M059J (cell line): ENCODE measurements at places on chromosomes 3 and 15.
A peak's percentile ranks its signal among the peaks of the same experiment; 100 is the strongest.

DNA sequence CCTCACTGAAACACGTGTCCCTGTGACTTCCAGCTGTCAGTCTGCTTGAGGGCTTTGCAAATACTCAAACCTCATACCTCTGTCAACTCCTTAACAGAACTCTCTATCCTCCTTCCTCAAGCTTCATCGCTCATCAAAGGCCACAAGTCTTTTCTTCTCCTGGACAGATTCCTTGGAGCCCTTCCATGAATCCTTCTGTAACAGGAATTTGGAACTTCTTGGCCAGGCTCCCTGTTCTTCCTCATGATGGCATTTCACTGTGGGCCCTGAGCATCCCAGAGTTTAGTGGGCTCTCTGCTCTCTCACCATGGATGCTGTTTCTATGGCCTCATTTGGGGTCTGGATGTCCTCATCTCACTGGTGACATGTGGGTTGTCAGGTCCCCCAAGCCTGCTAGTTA is 105.0 kb upstream of the TLE3 start:
- no peak for DNase-seq

DNA sequence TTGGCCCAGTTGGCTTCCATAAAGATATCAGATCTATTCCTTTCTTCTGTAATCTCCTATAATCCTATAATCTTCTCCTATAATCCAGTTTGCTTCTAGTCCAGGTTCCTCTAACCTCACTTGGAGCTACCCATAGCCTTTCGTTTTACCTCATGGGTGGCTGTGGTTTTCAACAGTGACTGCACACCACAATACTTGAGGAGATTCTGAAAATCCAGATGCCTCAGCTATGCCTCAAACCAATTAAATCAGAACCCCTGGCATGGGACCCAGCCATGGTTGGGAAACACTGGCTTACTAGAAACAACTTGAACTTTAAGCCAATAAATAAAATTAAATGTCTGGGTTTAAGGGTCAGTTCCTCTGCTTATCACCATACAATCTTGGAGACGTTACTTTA is 86.1 kb upstream of the NTRK3 start:
- DNase-seq: peak; percentile 36

- DNase-seq: no peak
These were observed 20.1 kb downstream of the RFT1 start for GRCh38 chr3:53109891-53110771.

- no peak for DNase-seq
These were observed 1.4 kb downstream of the GATA2 start for GRCh38 chr3:128491691-128491940.

DNA sequence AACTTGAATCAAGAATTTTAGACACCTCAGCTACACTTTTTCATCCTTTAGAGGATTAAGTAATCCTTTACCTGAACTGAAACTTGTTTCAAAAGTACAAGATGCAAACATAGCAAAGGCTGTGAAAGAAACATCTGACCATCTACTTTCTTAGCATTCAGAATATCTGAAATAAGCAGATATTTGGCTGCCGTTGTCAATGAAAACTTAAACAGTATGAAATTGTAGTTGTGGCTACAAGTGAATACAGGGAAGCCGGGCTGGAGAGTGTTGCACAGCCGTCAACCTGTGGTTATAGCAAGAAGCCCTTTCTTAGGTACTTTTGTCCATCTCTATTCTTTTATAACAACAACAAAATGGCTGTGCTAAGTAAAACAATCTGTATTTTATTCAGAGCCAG is 6.9 kb upstream of the CX3CR1 start:
- no peak for DNase-seq

- no peak for DNase-seq
These were observed 394.6 kb upstream of the RORA start for GRCh38 chr15:61623746-61624145.

DNA sequence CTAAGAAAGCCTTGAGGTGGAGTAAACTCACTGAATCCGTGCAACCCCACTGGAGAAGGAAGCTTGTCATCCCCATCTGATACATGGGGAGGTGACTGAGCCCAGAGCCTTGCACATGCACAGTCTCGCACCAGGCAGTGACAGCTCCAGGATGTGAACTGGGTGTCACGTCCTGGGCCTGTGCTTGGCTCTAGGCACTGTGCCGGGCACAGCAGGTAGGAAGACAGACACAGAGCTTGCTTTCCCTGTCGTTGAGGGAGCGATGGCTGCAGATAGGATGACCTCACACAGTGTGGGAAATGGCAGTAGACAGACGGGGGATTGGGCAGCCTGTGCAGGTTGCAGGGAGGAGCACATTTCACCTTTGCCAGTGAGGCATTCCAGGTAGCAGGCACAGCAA is 12.2 kb upstream of the ATP2B2 start:
- no peak for DNase-seq

- DNase-seq: no peak
These were observed 262.1 kb downstream of the XXYLT1 start for GRCh38 chr3:195008816-195009215.

- DNase-seq: no peak
These were observed 77.9 kb downstream of the PCSK6 start for GRCh38 chr15:101411581-101411980.

DNA sequence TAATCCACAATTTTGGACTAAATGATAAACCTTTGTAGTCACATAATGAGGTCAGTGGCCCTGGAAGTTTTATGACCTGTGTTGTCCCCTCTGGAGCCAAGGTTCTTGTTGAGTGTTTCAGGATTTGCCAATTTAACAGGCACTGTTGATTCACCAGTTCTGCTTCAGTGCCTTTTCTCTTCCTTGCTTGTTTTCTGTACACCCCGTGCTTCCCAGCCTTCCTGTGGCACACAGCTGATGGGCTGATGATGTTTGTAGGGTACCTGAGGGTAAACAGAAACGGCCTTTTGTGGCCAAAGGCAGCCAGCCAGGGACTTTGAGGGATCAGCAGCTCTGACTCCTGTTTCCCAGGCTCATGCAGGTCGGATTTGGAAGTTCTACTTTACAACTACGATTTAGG is 13.3 kb downstream of the GYG1 start:
- peak; percentile 79 for DNase-seq

DNA sequence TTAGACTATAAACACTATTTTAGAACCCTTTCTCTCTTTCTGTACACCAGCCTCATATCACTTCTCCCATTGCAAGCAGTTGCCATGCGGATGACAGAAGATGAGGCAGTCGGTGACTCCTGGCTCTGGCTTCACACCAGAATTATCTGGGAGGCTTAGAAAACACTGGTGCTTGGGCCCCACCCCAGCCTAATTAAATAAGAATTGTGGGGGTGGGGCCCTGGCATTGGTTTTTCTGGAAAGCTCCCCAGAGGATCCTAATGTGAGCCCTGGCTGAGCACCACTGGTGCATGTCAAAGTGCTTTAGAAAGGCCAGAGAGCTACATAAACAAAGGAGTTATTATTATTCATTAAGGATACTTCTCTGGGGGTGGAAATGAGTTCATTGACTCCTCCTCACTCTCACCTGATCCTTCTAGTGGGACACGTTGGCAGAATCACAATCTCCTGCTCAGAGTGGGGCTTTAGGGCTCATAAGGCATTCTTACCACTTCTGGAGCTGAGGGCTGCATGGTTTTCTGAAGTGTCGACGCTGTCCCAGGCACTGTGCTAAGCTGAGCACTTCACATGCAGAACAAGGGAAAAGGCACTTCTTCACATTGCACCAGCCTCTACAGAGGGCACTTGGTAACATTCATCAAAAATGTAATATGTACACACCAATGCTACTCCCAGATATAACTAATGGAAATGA is 188.5 kb upstream of the TLE3 start:
- no peak for DNase-seq

GRCh38 chr3:56833536-56833935 is 31.8 kb upstream of the ARHGEF3 start:
- no peak for DNase-seq

DNA sequence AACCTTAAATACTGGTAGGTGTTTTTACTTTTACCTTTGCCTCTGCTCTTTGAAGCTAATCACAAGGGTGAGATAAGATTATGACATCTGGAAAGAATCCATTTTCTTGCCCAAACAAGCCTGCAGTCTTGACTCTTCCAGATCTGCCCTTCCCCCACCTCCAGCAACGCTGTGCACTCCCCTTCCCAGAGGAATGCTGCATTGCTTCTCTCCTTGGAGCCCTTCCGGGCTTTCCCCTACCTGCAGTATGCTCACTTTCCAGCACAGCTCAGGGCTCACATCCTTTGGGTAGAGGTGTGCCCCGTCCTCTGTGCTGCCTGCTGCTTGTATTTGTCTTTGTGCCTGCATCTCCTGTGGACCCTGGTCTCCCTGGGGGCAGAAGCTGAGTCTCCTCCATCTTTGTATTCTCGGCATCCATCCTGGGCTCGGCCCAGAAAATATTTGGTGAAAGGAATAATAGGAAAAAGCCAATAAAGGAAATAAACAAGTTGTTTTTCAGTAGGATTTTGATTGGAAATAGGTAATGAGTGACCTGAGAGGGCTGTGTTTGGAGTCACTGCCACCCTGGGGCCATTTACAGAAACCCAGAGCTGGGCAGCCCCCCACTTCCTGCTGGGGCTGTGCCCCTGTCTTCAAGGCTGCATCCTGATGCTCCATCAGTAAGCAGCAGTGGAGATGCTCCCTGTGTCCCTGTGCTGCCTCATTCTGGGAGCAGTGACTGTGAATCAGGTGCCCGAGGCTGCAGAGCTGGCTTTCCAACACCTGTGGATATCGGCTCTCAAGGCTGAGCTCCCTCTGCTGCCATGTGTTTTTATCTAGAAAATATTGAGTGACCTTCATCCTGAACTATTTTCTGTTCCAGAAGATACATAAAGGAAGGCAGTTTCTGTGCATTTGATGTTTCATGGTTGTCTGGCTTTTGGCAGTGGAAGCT is 117.5 kb downstream of the EEFSEC start:
- DNase-seq: no peak

DNA sequence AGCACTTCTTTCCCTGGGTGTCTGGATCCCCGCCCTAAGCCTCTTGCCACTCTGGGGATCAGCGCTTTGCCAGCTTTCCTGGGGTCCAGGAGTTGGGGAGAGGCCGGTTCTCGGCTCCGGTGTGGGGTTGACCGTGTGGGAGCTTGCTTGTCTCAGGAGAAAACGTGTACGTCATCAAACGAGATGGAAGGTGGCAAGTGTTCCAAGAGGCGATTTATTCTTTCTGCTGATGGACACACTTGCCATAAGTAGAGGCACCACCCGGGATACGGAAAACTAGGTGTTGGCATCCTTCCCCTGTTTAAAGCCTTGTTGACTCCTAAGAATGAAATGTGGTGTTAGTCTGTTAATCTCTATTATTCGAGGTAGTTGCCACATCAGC is 295 bp downstream of the ZWILCH start:
- no peak for DNase-seq

DNA sequence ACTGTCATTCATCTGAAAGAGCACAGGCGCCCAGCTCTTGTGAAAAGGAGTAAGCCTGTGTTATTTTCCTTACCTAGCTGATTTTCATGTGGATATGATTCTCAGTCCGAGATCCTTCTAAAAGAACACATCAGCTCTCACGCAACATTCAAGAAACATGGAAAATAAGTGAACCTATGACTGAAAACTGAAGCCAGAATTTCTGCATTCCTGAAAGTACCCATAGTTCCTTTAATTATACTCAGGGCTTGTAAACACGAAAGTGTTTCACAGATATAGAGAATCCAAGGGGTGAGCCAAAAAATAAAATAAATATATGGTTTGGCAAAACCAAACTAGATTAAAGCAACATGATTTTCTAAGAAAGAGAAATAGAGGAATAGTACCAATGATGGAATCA is 100.8 kb upstream of the CHMP2B start:
- DNase-seq: no peak

GRCh38 chr15:42012928-42013482 is 7.8 kb downstream of the PLA2G4E start:
- DNase-seq: no peak

GRCh38 chr3:42205800-42206514 is 60.0 kb downstream of the CCK start:
- no peak for DNase-seq

DNA sequence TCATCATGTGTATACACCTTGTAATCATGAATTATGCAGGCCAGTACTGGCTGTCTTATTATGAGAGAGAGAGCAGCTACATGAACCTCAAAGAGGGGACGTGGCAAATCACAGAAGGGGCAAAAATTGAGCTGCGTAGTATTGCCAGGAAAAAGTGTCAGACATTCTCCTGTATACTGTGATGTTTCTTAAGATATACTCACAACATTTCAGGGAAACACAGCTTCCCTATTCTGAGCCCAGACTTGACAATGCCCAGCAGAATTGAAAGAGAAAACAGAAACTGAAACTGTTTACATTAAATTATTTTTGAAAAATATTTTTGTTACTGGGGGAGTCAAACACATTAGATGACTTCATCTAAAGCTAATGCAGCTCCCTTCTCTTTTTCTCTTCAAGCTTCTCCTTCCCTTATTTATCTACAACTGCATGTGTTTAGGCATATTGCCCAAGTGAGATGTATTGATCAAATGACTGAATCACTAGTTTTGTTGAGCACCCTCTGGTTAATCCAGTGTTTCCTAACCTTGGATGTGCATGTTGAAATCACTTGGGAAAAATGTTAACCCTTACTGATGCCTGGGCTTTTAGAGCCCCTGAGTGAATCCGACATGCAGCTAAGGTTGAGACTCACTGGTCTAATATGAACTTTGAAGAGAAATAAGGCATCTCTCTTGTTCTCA is 39.5 kb downstream of the CADPS start:
- no peak for DNase-seq

DNA sequence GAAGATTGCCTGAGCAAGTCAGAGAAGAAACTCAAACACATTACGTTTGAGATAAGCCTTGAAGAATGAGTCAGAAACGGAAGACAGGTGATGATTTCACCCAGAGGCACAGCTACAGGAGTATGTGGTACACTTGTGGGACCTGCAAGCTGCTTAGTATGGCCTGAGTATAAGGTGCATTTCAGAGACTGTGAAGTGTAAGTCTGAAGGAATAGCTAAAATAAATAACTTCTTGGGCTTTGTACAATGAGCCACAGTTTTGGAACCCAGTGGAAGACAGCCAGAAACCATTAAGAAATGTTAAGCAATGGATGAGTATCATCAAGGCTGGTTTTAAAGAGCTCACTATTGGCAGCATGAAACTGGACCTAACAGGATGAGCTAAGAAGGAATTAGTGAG is 826.2 kb downstream of the ROBO1 start:
- peak; percentile 62 for DNase-seq

DNA sequence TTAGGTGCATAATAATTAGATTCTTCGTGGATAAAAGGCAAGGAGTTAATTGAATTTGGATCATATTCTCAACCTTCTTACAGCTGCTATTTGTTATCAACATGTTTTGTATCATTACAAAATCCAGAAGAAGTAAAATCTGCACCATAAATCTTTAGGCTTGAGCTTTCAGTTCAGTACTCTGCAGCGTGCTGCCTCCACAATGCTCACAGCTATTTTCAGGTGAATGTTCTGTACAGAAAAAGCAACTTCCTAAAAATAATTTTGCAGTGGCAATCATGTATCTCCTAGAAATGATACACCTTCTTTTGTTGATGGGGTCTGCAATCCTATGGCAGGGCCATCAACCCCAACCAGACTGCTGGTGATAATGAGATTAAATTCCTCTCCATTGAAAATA is 220.9 kb upstream of the CTNNB1 start:
- no peak for DNase-seq

- DNase-seq: peak; percentile 21
These were observed 82.5 kb downstream of the CHST2 start for GRCh38 chr3:143201870-143202752.

- peak; percentile 38 for DNase-seq
These were observed 23.4 kb downstream of the SACM1L start for GRCh38 chr3:45712434-45713110.

GRCh38 chr3:73933585-73933984 is 308.8 kb upstream of the PDZRN3 start:
- DNase-seq: no peak

GRCh38 chr3:156433138-156433537 is 121.8 kb downstream of the SSR3 start:
- DNase-seq: peak; percentile 15

- no peak for DNase-seq
These were observed 6.9 kb upstream of the CLDN18 start for GRCh38 chr3:138003069-138003468.
